SK-N-SH (cell line): ENCODE measurements at places on chromosomes 12 and 14. TPM values are rescaled to one million over a fixed set of nuclear protein-coding genes. Genes with fewer than 3 reads are reported as not detected.

DNA sequence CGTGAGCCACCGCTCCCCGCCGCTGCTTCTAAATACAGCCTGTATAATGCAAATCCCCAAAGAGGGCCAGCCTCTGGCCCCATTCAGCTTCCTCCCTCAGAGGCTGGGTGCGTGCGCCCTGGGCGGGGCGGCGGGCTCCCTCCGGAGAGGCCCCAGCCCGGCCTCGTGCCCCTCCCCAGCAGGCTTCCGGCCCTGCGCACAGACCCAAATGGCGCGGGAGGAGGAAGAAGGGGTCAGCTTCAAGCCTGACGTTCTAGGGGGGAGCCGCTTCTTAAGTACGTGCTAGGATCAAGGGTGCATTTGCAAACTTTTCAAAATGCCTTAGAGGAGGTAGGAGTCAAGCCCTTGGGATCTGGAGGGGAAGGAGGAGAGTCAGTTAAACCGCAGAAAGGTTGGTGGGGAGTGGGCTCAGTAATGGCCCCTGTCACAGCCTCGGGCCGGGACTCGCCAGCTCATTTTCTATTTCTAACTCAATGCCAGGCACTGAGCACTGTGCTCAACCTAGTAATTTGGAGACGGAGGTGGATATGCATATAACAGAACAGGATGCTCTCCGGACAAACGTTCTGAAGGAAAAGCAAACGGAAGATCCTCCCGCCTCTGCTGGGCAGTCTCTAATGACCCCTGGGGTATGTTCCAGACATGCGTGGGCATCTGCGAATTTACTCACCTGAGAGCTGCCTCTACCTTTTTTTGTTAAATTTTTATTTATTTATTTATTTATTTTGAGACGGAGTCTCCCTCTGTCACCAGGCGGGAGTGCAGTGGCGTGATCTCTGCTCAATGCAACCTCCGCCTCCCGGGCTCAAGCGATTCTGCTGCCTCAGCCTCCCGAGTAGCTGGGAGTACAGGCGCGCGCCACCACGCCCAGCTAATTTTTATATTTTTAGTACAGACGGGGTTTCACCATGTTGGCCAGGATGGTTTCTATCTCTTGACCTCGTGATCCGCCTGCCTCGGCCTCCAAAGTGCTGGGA lies 32.3 kb downstream of the NINJ2 start:
- H3K27me3 ChIP-seq, result no peaks in the 10 kb centered on the region
- peaks cover 6% of the 10 kb centered on the region; the same call in 1 of the 2 replicates for H3K4me1 ChIP-seq
- no peaks in the 10 kb centered on the region for H3K36me3 ChIP-seq
- no peak for DNase-seq
- no peak overlapping the region for H3K4me3 ChIP-seq

GRCh38 chr14:55707365-55707804 lies 127.4 kb downstream of the KTN1 start:
- no peak overlapping the region for H3K4me3 ChIP-seq
- DNase-seq, result no peak
- no peaks in the 10 kb centered on the region for H3K36me3 ChIP-seq
- no peaks in the 10 kb centered on the region for H3K27me3 ChIP-seq

DNA sequence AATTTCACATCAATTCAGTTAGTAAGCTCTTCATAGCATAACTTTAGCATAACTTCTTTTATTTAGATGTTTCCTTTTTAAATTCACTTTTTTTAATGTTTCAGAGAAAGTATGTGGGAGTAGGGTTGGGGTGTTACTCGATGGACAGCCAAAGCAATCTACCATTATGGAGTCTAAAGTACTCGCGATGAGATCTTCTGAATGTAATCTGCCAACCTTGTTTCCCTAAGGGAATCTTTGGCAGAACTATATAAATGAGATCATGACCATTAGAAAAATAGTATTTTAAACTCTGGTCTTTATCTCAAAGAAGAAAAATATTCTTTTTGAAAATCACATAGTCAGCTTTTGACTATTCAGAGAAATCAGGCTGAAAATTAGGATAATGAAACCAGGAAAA lies 103.9 kb downstream of the BBS10 start:
- DNase-seq, result no peak
- no peaks in the 10 kb centered on the region for H3K4me1 ChIP-seq
- H3K4me3 ChIP-seq, result no peak overlapping the region
- no peaks in the 10 kb centered on the region for H3K36me3 ChIP-seq

GRCh38 chr14:54881761-54882401 lies 20.7 kb downstream of the GCH1 start:
- no peaks in the 10 kb centered on the region for H3K4me1 ChIP-seq
- no peaks in the 10 kb centered on the region for H3K36me3 ChIP-seq
- H3K4me3 ChIP-seq, result peak overlapping the region; percentile 16; the same call in 1 of the 2 replicates
- DNase-seq, result no peak
- H3K27ac ChIP-seq, result peak overlapping the region; percentile 23; the same call in 1 of the 2 replicates

- no peak overlapping the region for H3K27ac ChIP-seq
- peaks cover 90% of the 10 kb centered on the region for H3K36me3 ChIP-seq
- peaks cover 1% of the 10 kb centered on the region; the same call in 1 of the 2 replicates for H3K4me1 ChIP-seq
- no peak for DNase-seq
- H3K27me3 ChIP-seq, result no peaks in the 10 kb centered on the region
- H3K4me3 ChIP-seq, result no peak overlapping the region
These were observed 27.0 kb downstream of the DYNC1H1 start for GRCh38 chr14:101991352-101991751.

The NPFF gene
- polyA plus RNA-seq, result 0.13 TPM in 1 of 2 replicates, not detected in the other
